ENCODE measurements at places on chromosomes 5 and 9. TPM values are rescaled to one million over a fixed set of nuclear protein-coding genes. Genes with fewer than 3 reads are reported as not detected.

The WDR36 gene
- 41.8 TPM for total RNA-seq

DNA sequence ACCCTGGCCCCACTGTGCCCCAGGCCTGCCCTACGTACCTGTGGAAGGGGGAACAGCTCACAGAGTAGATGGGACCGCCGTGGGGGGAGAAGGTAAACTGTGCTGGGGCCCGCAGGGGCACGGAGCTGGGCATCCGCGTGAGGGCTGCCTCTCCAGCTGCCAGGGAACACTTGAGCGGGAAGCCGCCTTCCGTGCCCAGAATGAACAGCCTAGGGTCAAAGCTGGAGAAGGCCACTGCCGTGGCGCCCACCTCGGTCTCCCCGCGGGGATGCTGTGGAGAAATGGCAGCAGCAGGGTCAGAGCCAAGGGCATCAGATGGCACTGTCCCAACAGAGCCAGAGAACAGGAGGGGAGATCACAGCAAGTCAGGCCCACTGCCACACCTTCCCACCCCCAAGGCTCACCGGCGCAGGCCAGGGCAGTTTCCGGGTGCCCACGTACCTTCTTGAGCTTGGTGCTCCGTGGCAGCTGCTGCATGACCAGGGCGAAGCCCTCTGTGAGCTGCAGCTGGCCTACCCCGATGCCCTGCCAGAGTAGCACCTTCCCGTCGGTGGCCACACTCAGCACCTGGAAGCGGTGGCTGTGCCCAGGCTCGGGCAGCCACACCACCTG lies 21.9 kb downstream of the DYNC2I2 start:
- no peak for DNase-seq

DNA sequence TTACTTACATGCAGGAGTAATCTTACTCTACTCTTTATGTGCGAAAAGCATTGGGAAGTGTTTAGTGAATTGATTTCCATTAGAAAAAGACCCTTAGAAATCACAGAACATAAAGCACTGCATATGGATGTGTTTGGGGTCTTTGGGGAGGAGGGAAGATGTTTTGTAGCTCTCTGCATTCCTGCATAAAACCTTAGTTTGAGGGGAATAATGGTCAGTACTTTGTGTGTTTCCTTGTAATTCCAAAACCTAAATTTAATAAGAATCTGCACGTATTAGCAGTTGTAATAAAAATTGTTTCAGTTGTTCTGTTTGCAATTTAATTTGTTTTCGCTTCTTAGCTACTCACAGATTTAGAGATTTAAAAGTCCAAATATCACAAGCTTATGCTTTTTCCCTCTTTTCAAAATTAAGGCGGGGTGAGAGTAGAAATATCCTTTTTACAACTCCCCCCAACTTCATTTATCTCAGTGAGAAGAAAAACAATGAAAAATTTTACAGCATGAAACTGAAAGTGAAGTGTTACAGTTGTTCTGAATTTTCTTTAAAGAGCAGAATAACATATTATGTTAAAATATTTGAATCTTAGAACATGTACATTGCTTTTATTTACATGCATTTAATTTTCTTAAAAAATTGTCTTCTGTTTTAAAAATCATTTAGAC lies 143.8 kb downstream of the SMARCA2 start:
- no peak for DNase-seq

The IL9 gene
- not detected for total RNA-seq

The CSF2 gene
- not detected for total RNA-seq

The SH3GL2 gene
- 4.9 TPM for total RNA-seq

- DNase-seq, result no peak
These were observed 629.8 kb upstream of the CDH18 start for GRCh38 chr5:20617841-20618240.

DNA sequence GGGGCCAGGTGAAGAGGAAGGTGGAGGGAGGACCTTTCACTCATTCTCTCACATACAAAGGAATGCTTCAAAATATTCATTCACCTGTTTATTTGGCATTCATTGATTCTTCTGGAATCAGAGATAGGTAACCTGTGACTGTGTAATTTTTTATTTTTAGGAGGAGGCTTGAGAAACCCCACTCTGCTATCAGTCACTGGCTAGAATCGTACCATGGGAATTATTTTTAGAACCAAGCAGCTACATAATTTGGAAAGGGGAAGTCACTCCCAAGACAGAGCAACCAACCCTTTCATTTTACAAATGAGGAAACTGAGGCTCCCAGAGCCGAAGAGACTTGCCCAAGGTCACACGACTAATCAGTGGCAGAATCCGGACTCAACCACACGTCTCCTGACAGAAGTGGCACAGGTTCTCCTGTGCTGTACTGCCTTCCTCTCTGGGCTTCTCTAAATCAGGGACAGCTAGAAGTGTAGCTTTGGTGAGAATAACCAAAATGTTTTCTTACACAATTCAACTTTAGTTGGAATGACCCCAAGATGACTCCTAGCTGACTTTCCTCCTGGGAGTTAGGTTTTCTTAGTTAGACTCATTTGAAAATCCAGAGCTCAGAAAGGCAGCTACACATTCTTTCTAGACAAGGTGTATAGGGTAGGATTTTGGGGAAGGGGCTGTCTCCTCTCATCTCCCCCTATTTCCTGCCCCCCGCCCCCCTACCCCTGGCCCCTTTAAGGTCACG lies 264.3 kb upstream of the PANK3 start:
- DNase-seq, result no peak

Data from H1 (cell line).